Stimulated activated CD4-positive, alpha-beta T cell treated with anti-CD3 and anti-CD28 coated beads, Interleukin-2, amount 100 ng/mL, for 24 hours (primary cell): ENCODE measurements at places on chromosomes 16 and 17.

DNA sequence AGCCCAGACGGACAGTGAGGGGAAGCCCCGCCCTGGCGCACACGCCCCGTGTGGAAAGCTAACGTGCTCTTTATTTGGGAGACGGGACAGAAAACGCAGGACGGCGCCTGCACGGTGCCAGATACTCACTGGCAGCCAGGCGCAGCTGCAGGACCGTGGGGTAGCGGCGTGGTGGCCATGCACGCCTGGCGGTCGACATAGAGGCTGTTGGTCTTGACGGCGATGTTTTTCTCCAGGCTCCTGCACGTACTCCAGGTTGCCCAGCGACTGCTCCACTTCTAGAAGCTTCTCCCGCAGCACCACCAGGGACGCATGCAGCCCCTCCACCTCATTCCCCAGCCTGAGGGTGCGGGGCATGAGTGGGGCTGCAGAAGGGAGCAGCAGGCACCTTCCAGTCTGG is 5.1 kb upstream of the C1QTNF8 start:
- DNase-seq = no peak

GRCh38 chr17:37131669-37132611 is 183.2 kb downstream of the AATF start:
- DNase-seq = no peak

- no peak for DNase-seq
Observed at GRCh38 chr16:49866595-49867071, 10.7 kb upstream of the ZNF423 start.

DNA sequence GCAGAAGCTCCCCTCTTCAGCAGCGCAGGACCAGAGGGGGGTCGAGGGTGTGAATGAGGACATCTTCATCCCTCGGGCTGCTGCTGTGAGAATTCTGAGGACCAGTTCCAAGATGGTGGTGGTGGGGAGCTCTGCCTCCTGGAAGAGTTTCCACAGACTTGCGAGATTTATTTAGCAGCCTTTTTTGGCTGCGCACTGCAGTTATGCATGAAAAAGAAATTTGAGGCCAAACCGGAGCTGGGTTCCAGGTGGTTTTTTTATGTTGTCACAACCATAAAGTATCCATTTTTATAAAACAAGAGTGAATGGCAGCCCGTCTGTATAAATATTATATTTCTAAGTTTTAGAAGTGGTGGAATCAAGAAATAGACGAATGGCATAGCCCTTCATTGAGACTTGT is 76.9 kb upstream of the CLEC18A start:
- no peak for DNase-seq

GRCh38 chr17:49825645-49826044 is 22.2 kb downstream of the TAC4 start:
- DNase-seq = no peak

- DNase-seq = no peak
Observed at GRCh38 chr16:2814551-2815298, 2.3 kb upstream of the PRSS21 start.
